Melanocyte of skin (primary cell): ENCODE measurements at places on chromosomes 13 and 19. TPM values are rescaled to one million over a fixed set of nuclear protein-coding genes. Genes with fewer than 3 reads are reported as not detected.

Gene RFPL4A
- not detected in 2 replicates for total RNA-seq

Gene IZUMO4
- 0.69 TPM in 1 of 2 replicates, not detected in the other for total RNA-seq

Gene CEACAM1
- 6.2 and 9.3 TPM in 2 replicates for total RNA-seq

Gene RFPL4AL1
- not detected in 2 replicates for total RNA-seq

Gene MEDAG
- total RNA-seq = under 0.01 and 0.73 TPM in 2 replicates

Gene ZNF416
- total RNA-seq = 5.7 and 5.9 TPM in 2 replicates

Gene XPO4
- total RNA-seq = 23.1 and 39.6 TPM in 2 replicates

Gene DAND5
- total RNA-seq = under 0.01 TPM in 1 of 2 replicates, not detected in the other

Gene URI1
- total RNA-seq = 44.4 and 77.4 TPM in 2 replicates

Gene GTPBP3
- 16.3 and 18.2 TPM in 2 replicates for total RNA-seq
